Iris pigment epithelial cell (primary cell): ENCODE measurements at places on chromosomes 1 and 21.
A peak's percentile ranks its signal among the peaks of the same experiment; 100 is the strongest.

DNA sequence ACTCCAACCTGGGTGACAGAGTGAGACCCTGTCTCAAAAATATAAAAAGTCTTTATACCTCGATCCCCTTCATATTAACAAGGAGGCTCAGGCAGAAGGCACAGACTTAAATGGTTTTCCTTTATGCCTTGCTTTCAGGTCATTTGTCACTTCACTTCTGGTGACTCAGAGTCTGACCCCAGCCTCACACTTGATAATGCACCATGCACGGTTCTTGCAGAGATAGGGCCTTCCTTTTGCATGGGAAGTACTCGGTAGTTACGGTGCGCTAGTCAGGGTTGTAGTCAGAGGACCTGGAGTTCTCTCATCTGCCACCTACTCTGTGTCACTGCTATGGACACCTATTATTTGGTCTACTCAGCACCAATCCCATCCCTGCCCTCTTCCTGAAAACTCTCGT is 43.6 kb upstream of the BMP8B start:
- no peak for DNase-seq

DNA sequence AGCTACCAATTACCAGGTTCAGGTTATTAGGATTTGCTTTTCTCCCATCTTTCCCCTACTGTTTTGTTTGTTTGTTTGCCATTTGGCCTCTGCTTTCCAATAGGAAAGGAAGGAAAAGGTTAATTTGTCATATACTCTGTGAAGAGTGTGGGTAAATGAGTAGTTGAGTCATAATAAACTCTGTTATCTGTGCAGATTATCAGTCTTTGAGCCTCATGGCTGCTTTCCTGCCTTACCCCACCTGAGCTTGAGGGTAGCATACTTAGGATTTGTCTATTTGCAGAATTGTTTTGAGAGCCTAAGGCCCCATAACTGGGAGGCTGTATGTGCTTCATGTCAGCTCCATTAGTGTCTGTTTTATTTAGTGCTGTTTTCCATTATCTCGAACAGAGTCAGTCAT is 32.9 kb upstream of the SNX27 start:
- DNase-seq: no peak

- no peak for DNase-seq
Observed at GRCh38 chr1:192958350-192958749, 100.8 kb downstream of the UCHL5 start.

DNA sequence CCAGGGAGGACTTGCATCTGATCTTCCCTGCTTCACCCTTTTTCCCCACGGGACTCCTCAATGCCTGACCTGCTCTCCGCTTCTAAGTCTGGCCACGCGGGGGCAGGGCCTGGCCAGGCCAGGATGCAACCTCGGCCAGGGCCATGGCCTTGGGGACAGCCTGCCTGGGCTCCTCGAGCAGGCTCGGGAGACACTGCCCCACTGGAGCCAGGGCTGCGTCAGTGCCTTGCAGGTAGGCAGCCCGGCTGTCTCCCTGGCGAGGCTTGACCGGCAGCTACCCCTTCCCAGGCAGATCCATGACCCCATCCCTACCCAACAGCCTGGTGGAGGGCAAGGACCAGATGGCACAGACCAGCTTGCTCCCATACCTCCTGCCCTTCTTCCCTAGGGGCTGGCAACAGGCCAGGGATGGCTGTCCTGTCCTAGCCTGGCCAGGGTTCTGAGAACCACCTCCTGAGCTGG is 2.7 kb upstream of the PRDM16 start:
- no peak for DNase-seq

DNA sequence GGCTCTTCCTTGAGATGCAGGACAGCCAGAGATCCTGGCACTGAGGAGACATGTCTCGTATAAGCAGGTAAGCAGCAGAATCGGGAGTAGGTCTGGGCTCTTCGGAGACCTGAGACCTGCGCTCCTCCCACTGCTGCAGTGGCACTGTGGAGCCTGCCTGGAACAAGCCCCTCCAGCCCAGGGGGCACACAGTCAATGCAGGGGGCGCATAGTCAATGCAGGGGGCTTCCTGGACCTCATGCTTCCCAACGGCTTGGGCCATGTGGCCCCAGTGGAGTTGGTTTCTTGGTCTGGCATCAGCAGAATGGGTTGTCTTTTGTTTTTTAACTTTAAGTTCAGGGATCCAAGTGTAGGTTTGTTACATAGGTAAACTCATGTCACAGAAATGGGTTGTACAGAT is 27.9 kb upstream of the EPHA8 start:
- DNase-seq: no peak

- DNase-seq: no peak
Observed at GRCh38 chr21:31650930-31651329, 8.6 kb upstream of the SOD1 start.

DNA sequence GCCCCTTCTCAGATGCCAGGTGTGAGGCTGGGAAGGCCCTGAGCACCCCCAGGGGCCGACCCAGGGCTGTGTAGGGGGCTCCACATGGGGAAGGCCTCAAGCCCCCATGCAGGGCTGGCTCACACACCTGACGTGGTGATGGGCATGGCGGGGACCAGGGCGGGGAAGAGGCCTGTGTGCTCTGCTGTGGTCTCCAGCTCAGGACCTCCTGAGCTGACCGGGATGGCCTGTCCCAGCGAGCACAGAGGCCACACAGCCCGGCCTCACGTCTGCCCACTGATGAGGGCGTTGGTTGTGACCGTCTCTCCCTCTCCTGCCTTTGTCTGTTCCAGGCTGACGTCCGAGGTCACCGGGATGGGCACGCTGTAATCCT is 40.2 kb upstream of the COL6A1 start:
- DNase-seq: no peak

DNA sequence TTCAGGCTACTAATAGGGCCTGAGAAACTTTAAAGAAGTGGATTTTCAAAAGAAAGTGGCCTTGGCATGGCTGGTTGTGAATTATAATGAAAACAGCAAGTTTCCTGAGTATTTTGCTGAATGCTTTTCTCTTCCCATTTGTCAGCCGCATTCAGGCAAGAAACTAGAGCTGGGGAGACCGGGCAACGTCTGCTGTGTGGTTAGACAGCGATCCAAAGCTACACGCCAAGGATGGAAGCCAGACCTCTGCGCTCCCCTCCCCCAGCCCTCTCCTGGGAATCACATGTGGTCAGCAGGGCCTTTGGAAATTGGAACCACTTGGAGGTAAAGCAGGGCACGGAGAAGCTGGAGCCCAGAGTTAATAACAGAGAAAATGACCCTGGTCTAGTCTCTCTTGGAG is 114.1 kb upstream of the CD34 start:
- no peak for DNase-seq

GRCh38 chr1:169305356-169305755 is 62.2 kb downstream of the NME7 start:
- no peak for DNase-seq

GRCh38 chr1:31007462-31007991 is 58.0 kb downstream of the PUM1 start:
- DNase-seq: peak; percentile 88

- DNase-seq: no peak
Observed at GRCh38 chr1:150110116-150110515, 39.6 kb upstream of the PLEKHO1 start.

GRCh38 chr1:41664861-41665640 is 180.6 kb upstream of the EDN2 start:
- DNase-seq: peak; percentile 68

DNA sequence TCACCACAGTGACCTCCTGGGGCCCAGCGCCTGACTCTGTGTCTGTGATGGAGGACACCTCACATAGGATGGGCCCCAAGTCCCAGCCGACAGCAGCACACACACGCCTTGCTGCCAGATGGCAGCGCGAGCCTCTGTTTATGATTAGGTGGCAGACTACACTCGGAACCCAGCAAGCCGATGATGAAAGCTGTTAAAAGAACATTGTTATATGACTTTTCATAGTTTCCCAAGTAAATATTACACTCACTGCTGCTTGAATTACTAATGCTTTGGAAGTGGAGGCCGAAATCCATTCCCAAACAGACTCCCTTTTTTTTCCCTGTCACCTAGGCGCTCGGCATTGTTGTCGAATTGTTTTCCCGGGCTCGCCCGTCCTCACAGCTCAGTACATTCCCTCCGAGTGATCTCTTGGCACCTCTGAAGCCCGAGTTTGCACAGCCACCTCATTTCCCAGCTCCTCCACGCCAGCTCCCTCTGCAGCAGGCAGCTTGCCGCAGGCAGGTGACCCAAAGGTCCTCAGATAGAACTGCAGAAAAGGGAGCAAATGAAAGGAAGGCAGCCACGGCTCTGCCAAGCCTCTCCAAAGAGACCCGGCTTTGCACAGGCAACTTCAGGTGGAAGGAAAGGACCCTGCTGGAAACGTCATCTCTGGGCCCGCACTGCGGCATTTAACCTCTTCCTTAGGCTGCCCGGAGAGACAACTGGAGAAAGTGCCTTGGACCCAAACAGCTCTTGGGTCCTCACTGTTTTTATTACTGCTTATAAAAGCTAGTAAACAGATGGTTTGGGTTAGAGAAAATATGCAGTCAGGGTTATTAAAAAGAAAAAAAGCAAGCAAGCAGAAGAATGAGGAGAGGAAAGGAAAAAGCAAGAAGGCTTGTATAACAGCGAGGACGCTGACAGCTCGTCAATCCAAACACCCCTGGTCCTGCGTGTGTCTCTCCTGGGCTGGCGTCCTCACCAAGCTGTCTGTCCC is 72.2 kb upstream of the SLC25A33 start:
- no peak for DNase-seq

- DNase-seq: no peak
Observed at GRCh38 chr1:58746757-58747156, 37.1 kb downstream of the JUN start.

- no peak for DNase-seq
Observed at GRCh38 chr1:55774446-55774845, 559.3 kb upstream of the USP24 start.
